Activated T-helper 1 cell treated with anti-CD3 and anti-CD28 coated beads, Interleukin-12 subunit alpha, Interleukin-12 subunit beta, Interleukin-2, Interleukin-4 antibody, amounts not matched to agents 30 ng/mL and 10 ng/mL and 1 ng/mL, durations not matched to agents 14 hours and 24 hours and 36 hours (primary cell): ENCODE measurements at places on chromosomes 1 and 21.

DNA sequence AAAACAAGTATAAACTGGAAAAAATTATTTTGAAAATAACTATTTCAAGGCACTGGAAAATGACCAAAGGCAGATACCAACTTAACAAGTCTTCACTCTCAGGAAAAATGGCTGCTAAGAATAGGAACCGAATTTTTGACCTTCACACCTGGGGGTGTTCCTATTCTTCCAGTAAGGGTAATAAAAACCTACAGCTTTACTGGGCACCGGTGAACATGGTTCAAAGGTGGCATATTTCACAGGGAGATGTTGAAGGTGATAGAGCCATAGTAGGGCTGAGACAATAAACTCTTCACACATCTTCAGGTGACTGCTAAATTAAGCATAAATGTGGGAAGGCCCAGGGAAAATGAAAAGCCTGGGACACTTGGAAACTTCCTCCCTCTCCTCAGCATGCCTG lies 65.4 kb upstream of the IFFO2 start:
- DNase-seq, result no peak

DNA sequence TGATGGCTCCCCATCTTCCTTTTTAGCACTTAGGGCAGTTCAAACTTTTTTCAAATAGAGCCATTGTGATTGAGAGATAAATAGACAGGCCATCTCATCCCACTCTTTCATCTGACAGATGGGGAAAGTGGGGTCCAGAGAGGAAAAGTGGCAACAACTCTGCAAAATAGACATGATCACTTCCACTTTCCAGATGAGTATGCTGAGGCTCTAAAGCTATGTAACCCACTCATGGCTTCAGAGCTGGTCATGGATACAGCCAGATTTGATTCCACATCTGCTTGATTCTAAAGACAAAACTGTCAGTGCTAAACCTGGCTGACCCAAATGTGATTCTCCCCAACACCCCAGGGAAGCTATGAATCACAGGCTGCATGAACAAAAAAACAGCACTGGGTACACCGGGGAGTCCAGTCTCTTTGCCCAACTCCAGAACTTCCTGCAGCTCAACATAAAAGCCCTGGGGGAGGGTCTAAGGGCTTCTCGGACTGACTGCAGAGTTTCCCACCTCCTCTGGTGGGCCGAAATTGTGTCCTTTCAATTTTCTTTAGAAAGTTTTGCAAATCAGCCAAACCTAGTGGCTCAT lies 59.3 kb downstream of the PLPP3 start:
- no peak for DNase-seq

GRCh38 chr1:199150756-199151155 lies 511.9 kb downstream of the PTPRC start:
- no peak for DNase-seq

DNA sequence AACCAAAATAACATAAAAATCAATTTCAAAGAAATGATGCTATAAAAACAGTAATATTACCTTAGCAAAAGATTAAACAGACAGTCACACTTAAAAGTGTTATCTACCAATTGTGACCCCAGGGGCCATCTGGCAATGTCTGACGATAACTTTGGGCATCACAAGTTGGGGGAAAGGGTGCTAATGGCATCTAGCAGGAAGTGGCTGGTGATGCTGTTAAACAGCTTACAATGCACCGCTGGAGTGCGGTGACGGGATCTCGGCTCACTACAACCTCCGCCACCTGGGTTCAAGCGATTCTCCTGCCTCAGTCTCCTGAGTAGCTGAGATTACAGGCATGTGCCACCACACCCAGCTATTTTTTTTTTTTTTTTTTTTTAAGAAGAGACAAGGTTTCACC lies 27.6 kb downstream of the NUP133 start:
- DNase-seq, result no peak

DNA sequence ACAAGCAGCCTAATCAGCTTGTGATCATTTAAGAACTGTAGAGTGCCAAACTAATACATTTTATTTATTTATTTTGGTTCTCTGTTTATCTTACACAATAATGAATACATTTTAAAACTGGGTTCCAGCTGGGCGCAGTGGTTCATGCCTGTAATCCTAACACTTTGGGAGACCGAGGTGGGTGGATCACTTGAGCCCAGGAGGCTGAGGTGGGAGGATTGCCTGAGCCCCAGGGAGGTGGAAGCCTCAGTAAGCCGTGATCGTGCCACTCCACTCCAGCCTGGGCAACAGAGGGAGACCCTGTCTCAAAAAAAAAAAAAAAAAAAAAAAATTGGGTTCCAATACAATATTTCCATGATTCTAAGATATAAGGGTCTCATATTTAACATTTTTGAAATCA lies 9.2 kb downstream of the FBXO28 start:
- DNase-seq, result no peak

DNA sequence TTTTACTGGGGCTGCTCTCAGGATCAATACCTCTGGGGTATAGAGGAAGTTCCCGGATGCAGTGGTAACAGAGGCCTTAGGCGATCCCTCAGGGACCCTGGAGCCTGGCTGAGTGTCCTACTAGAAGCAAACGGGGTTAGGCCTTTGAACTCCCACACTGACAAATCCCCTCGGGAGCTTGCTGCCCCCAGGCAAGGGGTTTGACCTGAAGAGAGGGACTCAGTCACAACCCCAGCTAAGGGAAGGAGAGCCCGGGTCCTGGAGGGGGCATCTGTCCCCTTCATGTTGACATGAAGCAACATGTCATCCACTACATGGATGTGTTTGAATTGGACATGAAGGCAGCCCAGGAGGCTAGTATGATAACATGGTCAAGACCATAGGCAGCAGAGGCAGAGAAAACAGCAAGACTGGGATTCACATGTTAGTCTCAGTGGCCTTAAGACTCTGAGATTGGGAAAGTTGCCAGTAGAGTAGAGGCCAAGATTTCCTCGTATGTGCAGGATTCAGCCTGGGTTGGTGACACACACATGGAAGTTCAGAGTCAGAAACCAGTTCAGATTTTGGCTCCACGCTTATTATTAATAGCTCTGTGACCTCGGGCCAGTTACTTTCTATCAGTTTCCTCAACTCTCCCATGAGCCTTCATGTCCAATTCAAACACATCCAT lies 101.5 kb downstream of the KCNN3 start:
- DNase-seq, result no peak

GRCh38 chr1:170471398-170472053 lies 60.4 kb upstream of the GORAB start:
- DNase-seq, result no peak

- no peak for DNase-seq
These were observed 111.8 kb downstream of the POU2F1 start for GRCh38 chr1:167332503-167332902.

GRCh38 chr1:224219011-224219611 lies 36.1 kb downstream of the DEGS1 start:
- DNase-seq, result no peak

DNA sequence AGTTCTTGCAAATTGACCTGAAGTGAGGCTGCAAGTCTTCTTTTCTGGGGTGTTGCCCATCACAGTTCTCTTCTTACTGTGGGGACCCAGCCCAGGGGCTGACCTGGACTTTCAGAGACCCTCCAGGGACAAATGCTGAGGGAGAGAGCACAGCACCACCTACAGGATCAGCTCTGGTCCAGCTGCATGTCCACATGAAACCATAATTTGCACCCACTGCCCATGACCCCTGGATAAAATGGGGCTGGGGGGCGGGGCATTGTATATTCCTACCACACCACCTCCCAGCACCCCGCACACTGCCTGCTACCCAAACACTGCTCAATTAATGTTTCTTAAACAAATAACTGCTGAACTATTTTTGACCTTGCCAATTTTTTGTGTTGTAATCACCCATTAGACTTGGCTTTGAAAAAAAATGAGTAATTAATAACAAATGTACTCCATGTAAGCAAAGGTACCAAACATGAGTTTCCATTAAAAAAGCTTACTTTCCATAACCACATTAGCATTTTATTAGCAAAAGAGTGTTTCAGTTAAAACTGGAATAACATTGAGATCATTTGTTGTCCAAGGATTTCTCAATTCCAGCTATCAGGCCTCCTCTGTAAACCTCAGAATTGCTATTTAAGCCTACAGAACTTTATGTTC lies 168.0 kb upstream of the RAB4A start:
- DNase-seq, result no peak

- DNase-seq, result no peak
These were observed 7.9 kb downstream of the ACOT7 start for GRCh38 chr1:6385488-6386191.

DNA sequence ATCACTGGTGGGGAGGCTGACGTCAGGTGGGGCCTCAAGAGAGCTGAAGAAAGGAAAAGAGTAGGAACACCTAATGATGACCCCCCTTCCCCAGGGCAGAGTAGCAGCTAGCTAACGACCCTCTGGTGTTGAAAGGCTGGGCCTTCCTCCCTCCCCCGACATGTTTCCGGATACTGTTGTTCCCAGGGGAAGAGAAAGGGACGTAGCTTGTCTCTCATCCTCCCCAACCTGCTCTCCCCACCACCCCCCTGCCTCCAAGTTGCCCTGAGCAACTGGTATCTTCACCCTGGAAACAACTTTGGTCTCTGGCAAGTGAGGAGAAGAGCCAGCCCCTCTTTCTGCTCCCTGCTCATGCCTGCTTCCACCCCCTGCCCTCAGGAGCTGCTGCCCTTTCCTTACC lies 2.4 kb downstream of the SEMA6C start:
- DNase-seq, result no peak
